GM13977 (cell line): ENCODE measurements at places on chromosomes 12 and 14.
A peak's percentile ranks its signal among the peaks of the same experiment; 100 is the strongest.

DNA sequence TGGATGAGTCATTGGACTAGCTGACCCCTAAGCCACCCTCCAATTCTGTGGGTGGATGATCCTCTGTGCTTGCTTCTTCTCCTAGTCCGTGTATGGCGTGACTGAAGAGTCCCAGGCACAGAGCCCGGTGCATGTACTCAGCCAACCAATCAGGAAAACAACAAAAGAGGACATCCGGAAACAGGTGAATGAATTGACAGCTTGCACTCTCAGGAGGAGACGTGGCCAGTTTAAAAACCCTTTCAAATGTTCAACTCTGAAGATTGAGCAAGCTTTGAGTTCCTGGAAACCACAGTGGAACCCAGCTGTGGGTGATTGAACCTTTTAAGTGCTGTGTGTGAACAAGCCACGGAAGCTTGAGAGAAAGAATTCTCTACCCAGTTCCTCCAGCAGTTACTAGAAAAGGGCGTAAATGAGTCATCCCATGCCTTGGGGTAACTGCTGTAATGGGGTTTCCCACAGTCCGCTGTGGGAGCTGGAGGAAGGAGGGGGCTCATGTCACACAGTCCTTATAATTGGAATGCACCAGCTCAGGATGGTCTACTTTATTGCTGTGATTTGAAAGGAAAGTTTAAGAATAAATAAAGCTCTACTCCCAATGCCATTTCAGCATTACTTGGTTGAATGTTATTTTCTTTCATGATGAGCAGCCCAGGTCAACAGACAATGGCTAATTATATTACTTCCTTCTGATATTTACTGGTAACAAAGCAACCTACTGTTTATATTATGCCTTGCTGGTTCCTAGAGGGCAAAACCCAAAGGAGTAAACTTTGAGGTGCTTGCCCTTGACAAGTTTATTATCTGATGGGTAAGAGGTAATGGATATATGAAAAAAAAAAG lies 417.0 kb downstream of the DPF3 start:
- DNase-seq, result peak; percentile 76

GRCh38 chr12:127381043-127381668 lies 885.8 kb upstream of the TMEM132C start:
- peak; percentile 67 for DNase-seq

GRCh38 chr14:104755621-104756020 lies 2.7 kb downstream of the SIVA1 start:
- DNase-seq, result no peak

DNA sequence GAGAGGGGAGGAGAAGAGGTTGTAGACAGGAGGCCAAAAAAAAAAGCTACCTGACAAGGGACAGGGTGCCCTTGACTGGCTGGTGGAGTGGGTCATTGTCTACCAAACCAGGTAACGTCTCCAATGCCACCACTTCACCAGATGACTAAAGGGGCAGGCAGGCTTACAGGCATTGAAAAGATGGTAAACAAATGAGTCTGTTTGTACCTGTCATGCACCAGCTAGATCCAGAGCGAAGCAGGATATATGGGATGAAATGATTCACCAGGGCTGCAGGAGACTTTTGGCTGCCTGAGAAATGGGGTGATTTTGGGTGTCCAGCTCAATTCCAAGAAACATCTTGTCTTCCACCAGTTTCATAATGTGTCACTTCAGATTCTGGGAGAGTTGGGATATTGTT lies 4.0 kb downstream of the C12orf54 start:
- no peak for DNase-seq

GRCh38 chr14:53450871-53451270 lies 297.7 kb upstream of the DDHD1 start:
- DNase-seq, result no peak

GRCh38 chr12:31119803-31120211 lies 46.1 kb downstream of the DDX11 start:
- no peak for DNase-seq

DNA sequence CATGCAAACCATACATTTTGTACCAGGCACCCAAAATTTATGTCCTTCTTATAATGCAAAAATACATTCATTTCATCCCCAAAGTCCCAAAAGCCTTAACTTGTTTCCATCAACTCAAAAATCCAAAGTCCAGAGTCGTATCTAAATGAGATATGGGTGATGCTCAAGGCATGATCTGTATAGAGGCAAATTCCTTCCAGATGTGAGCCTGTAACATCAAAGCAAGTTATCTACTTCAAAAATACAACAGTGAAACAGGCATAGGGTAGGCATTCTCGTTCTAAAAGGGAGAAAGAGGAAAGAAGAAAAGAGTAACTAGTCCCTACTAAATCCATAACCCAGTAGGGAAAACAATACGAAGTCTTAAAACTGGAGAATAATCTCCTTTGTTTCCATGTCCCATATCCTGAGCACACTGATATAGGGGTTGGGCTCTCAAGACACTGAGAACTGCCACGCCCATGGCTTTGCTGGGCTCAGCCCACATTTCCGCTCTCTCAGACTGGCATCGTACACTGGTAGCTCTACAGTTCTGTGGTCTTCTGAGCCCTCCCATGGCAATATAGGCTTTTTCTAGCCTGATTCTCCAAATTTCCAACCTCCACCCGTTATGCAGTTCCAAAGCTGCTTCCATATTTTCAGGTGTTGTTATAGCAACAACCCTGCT lies 232.8 kb downstream of the TMTC2 start:
- DNase-seq, result no peak
